ENCODE measurements at places on chromosomes 16 and 17. TPM values are rescaled to one million over a fixed set of nuclear protein-coding genes. Genes with fewer than 3 reads are reported as not detected.

The CHD9NB gene
- 1.2 TPM for polyA plus RNA-seq

The DOC2B gene
- polyA plus RNA-seq: not detected

- DNase-seq: no peak
These were observed 239.4 kb upstream of the CPHXL start for GRCh38 chr16:75965504-75966374.

DNA sequence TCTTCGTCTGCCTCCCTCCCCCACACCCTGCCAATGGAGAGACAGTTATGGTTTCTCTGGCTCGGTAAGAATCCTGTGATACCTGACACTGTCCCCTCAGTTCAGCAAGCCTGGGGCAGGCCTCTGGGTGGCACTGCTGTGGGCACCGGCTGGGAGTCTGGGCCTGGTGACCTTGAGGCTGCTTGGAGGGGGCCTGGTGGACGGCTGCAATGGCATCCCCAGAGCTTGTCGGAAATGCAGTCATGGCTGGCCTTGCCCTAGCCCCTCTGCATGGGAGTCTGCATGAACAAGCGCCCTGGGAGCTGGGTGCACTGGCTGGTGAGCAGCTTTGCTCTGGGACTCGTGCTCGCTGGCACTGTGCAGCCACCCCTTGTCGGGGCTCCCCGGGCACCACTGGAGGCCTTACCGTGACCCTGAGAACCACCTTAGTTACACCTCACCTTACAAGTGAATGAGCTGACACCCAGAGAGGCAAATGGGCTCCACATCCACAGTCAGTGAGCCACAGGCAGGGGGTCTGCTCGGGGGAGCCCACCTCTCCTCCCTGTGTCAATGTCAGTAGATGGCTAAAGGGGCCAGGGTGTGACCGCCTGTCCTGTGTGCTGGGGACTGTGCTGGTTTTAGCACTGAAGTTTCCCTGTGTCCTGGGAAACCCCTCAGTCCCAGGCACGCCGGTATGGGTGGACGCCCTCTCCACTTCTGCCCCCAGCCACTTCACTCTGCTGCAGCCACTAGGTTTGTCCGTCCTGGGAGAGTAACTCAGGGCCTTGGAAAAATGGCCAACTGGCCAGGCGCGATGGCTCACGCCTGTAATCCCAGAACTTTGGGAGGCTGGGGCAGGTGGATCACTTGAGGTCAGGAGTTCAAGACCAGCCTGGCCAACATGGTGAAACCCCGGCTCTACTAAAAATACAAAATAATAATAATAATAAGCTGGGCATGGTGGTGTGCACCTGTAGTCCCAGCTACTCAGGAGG is 1.4 kb downstream of the LGALS3BP start:
- DNase-seq: no peak

GRCh38 chr16:89256651-89257254 is 39.2 kb downstream of the ZNF778 start:
- DNase-seq: no peak

DNA sequence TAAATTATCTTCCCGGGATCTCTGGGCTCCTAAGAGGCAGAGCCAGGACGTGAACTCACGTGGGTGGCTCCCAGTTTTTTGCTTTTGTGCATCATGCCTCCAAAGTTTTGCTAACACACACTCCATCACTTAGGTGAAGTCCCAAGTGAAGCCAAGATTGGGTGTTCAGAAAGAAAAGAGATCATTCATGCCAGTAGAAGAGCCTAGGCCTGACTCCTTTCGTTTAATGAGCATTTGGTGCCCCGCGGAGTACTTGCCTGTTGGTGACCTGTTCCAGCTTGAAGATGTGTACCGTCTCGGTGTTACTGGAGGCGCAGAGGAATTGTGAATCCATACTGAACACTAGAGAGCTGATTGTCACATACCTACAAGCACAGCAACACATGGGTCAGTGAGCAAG is 24.1 kb downstream of the WIPI1 start:
- no peak for DNase-seq

DNA sequence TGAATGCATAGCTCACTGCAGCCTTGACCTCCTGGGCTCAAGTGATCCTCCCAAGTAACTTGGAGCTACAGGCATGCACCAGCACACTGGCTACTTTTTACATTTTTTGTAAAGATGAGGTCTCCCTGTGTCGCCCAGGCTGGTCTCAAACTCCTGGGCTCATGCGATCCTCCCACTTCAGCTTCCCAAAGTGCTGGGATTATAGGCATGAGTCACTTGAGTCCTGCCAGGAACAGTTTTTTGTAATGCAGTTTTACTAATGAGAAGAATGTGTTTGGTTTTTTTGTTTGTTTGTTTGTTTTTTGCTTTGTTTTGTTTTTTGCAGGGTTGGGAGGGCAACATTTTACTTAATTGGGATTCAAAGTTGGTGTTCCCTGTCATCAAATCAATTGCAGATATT is 22.2 kb downstream of the SOST start:
- no peak for DNase-seq

Measured in AG04450 (cell line).